Large intestine (tissue), 12 donors: ENCODE measurements at places on chromosomes 12 and 14.

DNA sequence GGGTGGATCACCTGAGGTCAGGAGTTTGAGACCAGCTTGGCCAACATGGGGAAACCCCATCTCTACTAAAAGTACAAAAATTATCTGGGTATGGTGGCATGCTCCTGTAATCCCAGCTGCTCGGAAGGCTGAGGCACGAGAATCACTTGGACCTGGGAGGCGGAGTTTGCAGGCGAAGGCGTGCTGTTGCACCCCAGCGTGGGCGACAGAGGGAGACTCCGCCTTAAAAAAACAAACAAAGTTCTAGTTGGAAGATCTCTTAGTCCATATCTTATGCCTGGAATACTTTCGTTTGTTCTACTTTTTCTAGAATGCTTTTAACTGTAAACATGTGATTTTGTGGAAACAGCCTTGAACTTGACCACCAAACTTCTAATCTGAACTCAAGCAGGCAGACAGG lies 38.7 kb downstream of the PPHLN1 start:
- peaks cover 3% of the 10 kb centered on the region for H3K4me1 ChIP-seq
- H3K36me3 ChIP-seq: peaks cover 3% of the 10 kb centered on the region

DNA sequence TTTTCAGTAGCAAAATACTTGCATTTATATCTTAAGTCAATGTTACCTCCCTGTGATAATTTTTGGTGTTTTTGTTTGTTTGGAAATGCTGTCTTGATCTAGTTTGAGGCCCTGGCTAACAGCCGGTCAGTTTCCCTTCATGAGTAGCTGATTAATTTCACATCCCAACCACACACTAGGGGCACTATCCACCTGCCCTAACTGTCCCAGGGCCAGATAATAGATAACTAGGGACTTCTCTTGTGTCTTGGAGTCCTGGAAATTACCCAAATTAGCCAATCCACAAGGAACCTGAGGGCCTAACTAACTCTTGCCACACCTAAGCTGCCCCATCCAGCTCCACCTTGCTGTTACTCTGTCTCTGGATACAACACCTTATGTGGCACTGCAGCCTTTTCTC lies 399.9 kb downstream of the FOXG1 start:
- no peak for DNase-seq
- H3K27ac ChIP-seq: no peak overlapping the region
- H3K4me3 ChIP-seq: no peak overlapping the region
- no peaks in the 10 kb centered on the region for H3K36me3 ChIP-seq
- H3K27me3 ChIP-seq: no peaks in the 10 kb centered on the region

DNA sequence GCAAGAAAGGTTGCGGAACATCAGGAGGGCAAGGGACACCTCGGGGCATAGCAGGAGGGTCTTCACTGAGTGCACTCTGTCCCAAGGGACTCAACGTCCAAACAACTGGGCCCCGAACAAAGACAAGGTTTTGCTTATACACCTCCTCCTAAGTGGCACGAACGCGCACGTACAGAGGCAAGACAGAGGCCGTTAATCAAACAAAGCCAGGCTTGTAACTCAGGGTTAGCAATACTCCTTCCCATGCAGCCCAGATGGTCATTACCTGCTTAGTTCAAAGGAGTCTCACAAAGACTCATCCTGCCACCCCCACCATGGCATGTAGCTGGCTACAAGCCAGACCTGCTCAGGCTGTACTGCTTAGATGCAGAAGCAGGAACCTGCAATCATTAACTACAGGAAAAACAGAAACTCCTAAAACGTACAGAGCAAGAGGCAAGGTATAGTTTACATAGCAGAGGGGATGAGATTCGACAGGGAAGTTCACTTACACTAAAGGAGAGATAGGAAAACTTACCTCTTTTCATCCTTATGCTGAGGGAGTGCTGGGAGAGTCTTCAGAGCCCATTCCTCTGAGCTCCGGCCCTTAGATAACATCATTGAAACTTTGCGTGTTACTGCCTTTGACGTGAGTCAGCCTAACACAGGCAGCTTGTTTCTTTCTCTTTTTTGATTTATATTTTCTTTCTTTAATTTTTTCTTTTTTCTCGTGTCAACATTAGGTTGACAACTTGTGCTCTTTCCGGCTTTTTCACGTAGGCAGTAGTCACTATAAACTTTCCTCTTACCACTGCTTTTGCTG lies 1319.1 kb downstream of the TMEM121 start:
- no peaks in the 10 kb centered on the region for H3K27me3 ChIP-seq
- DNase-seq: no peak
- no peak overlapping the region for H3K4me3 ChIP-seq

DNA sequence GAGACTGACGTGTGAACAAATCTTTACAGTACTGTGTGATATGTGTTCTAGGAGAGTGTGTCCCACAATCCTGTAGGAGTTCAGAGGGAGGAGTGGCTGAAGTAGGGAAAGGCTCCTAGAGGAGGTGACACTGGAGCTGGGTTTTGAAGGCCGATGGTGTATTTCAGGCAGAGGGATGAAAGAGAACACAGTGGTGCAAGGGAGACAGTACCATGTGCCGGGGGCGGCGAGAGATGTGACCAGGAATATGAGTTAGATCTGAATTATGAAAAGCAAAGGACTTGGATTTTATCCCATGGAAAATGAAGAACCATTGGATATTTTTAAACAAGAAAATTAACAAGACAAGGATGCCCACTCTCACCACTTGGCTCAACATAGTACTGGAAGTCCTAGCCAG lies 77.0 kb upstream of the ESRRB start:
- H3K27me3 ChIP-seq: peaks cover 2% of the 10 kb centered on the region
- no peaks in the 10 kb centered on the region for H3K4me1 ChIP-seq
- no peak overlapping the region for H3K27ac ChIP-seq
- H3K36me3 ChIP-seq: no peaks in the 10 kb centered on the region
- DNase-seq: no peak

DNA sequence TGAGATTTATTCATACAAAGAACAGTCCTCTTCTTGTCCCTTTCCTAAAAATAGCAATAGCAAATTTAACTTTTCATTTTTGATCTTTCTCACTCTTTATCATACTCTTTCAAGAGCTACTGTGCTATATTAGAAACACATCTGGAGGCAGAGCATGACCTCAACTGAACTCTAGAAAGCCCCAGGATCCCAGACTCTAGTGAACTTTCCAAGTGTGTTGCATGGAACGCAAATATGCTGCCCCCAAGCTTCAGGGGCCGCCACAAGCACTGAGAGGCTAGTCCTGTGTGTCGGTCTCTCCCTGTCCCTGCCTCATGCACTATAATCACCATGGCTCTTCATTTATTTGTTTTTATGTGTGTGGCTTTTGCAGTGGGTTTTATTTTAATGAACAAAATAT lies 38.7 kb upstream of the ZNF641 start:
- H3K4me1 ChIP-seq: no peaks in the 10 kb centered on the region
- H3K36me3 ChIP-seq: no peaks in the 10 kb centered on the region
- H3K4me3 ChIP-seq: no peak overlapping the region
- peaks cover 4% of the 10 kb centered on the region for H3K27me3 ChIP-seq
- DNase-seq: no peak
- H3K27ac ChIP-seq: no peak overlapping the region

DNA sequence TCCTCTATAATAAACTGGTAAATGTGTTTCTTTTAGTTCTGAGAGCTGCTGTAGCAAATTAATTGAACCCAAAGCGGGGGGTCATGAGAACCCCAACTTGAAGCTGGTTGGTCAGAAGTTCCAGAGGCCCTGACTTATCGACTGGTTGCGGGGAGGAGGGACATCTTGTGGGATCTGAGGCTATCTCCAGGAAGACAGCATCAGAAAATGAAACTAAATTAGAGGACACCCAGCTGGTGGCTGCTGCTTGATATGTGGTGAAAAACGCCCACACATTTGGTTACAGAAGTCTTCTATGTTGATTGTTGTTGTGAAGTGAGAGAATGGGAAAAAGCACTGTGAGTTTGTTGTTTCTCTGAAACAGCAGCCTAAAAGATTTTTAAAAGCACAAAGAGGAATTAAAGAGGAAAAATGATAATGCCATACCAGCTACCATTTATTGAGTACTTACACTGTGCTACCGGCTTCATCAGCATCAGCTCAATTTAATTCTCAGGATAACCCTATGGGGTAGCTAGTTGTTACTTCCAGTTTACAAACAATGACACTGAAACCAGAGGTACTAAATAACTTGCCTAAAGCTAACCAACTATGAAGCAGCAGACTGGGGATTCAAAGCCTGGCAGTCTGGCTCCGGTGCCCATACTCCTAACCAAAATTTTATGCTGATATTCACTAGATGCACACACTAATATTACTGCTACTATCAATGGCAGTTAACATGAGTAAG lies 24.3 kb downstream of the DDX24 start:
- no peaks in the 10 kb centered on the region for H3K27me3 ChIP-seq
- no peak overlapping the region for H3K4me3 ChIP-seq
- no peak for DNase-seq
- peaks cover 92% of the 10 kb centered on the region for H3K36me3 ChIP-seq

GRCh38 chr14:29222671-29223268 lies 456.2 kb downstream of the FOXG1 start:
- H3K27ac ChIP-seq: no peak overlapping the region
- H3K36me3 ChIP-seq: no peaks in the 10 kb centered on the region
- no peak overlapping the region for H3K4me3 ChIP-seq
- DNase-seq: peak; percentile 16
- peaks cover 3% of the 10 kb centered on the region for H3K27me3 ChIP-seq

DNA sequence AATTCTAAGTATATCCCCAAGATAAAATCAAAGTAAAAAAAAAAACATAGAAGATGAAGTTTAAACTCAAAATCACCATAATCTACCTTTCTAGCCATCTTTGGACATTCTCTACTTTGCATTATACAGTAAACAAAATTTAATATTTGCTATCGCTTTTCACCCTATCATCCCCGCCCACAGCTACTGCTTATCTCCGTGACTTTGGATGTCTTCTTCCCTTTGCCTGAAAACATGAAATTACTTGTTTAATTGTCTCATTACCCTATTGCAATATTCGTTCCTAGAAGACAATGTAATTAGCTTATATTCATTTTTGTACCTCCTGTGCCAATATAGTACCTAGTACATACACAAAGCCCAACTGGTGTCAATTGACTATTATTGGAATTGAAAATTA lies 9.3 kb downstream of the SYNJ2BP start:
- H3K4me1 ChIP-seq: no peaks in the 10 kb centered on the region
- H3K27me3 ChIP-seq: no peaks in the 10 kb centered on the region
- no peak overlapping the region for H3K4me3 ChIP-seq
- H3K27ac ChIP-seq: no peak overlapping the region

DNA sequence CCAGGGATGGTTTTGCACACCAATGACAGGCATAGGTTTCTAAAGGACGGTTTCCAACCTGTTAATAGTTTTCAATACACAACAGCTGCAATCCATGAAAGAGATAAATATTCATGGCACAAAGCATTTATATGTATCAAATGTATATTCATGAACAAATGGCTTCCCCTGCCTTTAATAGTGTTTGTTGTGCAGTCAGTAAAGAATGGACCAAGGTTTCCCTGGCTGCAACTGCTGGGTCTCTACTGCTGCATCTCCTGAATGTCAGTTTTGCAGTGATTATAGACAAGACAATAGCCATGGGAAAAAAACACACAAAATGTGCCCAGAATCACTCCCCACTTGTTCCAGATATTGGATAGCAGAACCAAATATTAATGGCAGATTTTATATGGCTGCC lies 284.1 kb downstream of the BTG1 start:
- no peak overlapping the region for H3K4me3 ChIP-seq
- DNase-seq: no peak
- H3K4me1 ChIP-seq: no peaks in the 10 kb centered on the region
- H3K36me3 ChIP-seq: no peaks in the 10 kb centered on the region
- H3K27me3 ChIP-seq: no peaks in the 10 kb centered on the region

GRCh38 chr12:76714415-76714814 lies 49.5 kb upstream of the ZDHHC17 start:
- DNase-seq: no peak
- H3K27ac ChIP-seq: no peak overlapping the region
- H3K27me3 ChIP-seq: no peaks in the 10 kb centered on the region
- no peaks in the 10 kb centered on the region for H3K4me1 ChIP-seq
- H3K4me3 ChIP-seq: no peak overlapping the region
- H3K36me3 ChIP-seq: no peaks in the 10 kb centered on the region

- H3K4me3 ChIP-seq: no peak overlapping the region
- peaks cover 5% of the 10 kb centered on the region for H3K4me1 ChIP-seq
- H3K27ac ChIP-seq: no peak overlapping the region
- DNase-seq: no peak
These were observed 39.3 kb downstream of the CHGA start for GRCh38 chr14:92962031-92962830.

DNA sequence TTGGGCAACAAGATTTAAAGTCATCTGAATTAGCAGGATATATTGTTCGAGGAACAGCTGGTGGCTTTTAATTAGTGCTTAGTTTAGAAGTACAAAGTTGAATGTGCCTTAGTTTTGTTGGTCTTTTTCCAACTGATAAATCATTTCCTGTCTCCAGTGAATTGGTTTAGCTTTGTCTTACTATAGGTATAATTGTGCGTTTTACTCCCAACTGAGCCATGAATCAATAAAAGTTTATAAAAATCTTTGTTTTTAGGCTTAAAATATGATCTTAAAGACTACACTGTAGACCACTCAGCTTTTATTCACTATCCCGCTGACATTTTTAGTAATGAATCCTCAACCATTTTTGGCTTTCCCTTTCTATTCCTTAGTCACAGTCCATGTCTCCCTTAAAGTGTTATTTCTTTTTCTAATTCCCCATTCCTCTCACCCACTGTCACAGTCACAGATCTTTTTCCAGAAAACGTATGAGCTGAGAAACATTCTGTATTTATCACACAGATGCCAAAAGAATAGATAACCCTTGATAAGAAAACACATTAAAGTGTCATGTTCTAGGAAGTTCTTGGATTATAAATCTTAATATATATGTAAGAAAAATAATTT lies 34.0 kb upstream of the ALG10 start:
- H3K27ac ChIP-seq: no peak overlapping the region
- no peak for DNase-seq
- H3K4me1 ChIP-seq: no peaks in the 10 kb centered on the region
- no peaks in the 10 kb centered on the region for H3K36me3 ChIP-seq
- H3K27me3 ChIP-seq: no peaks in the 10 kb centered on the region
- H3K4me3 ChIP-seq: no peak overlapping the region

DNA sequence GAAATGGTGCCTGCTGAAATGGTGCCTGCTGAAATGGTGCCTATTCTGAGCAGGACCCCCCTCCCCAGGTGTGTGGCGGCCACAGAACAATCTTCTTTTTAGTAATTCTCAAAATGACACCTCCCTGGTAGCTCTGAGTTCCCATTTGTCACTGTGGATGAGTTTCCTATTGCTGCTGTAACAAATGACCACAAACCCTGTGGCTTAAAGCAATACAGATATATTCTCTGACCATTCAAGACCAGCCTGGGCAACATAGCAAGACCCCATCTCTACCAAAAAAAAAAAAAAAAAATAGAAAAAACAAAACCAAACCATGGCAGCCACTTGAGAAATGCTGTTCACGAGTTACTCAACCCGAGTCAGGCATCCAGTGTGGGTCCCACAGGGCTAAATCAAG lies 7.9 kb downstream of the ACADS start:
- no peaks in the 10 kb centered on the region for H3K4me1 ChIP-seq
- no peaks in the 10 kb centered on the region for H3K27me3 ChIP-seq
- no peak for DNase-seq
- no peak overlapping the region for H3K4me3 ChIP-seq
- peaks cover 39% of the 10 kb centered on the region for H3K36me3 ChIP-seq
- no peak overlapping the region for H3K27ac ChIP-seq
